ENCODE measurements at places on chromosomes 12 and 14. TPM values are rescaled to one million over a fixed set of nuclear protein-coding genes. Genes with fewer than 3 reads are reported as not detected.

KCNJ8 gene
- 5.5 TPM for total RNA-seq

SMCO2 gene
- total RNA-seq: not detected

OAS3 gene
- total RNA-seq: 1.9 TPM

CELA1 gene
- not detected for total RNA-seq

APPL2 gene
- 52.7 TPM for total RNA-seq

AMDHD1 gene
- 0.09 TPM for total RNA-seq

OR4E2 gene
- not detected for total RNA-seq

LALBA gene
- total RNA-seq: not detected

TBX5 gene
- total RNA-seq: 10.2 TPM

PLBD2 gene
- total RNA-seq: 26.5 TPM

ENDOU gene
- 0.09 TPM for total RNA-seq

NEDD1 gene
- total RNA-seq: 15.8 TPM

MANSC4 gene
- not detected for total RNA-seq

GPR132 gene
- 1.0 TPM for total RNA-seq

DPF3 gene
- total RNA-seq: 8.1 TPM

SCFD1 gene
- 125 TPM for total RNA-seq

PLCZ1 gene
- not detected for total RNA-seq

SOAT2 gene
- total RNA-seq: 0.16 TPM

TBX3 gene
- 20.5 TPM for total RNA-seq

GPR162 gene
- 5.8 TPM for total RNA-seq

ABCB9 gene
- 12.9 TPM for total RNA-seq

NKX2-1 gene
- total RNA-seq: 0.09 TPM

PFDN5 gene
- total RNA-seq: 1,327 TPM

TOMM20L gene
- not detected for total RNA-seq

PTPN6 gene
- total RNA-seq: 0.09 TPM

HOXC10 gene
- total RNA-seq: not detected

IAPP gene
- total RNA-seq: not detected

RERG gene
- not detected for total RNA-seq

C14orf132 gene
- total RNA-seq: 35.3 TPM

LRRIQ1 gene
- 0.09 TPM for total RNA-seq

C12orf54 gene
- not detected for total RNA-seq

CD27 gene
- total RNA-seq: not detected

DTX1 gene
- total RNA-seq: 0.09 TPM

ITFG2 gene
- 14.3 TPM for total RNA-seq

GUCY2C gene
- total RNA-seq: not detected

TDRD9 gene
- total RNA-seq: 1.6 TPM

MMP17 gene
- 8.8 TPM for total RNA-seq

KRT82 gene
- not detected for total RNA-seq

NOS1 gene
- not detected for total RNA-seq

Measured in bronchial smooth muscle cell (primary cell).